ENCODE measurements at places on chromosomes 5 and 9.

DNA sequence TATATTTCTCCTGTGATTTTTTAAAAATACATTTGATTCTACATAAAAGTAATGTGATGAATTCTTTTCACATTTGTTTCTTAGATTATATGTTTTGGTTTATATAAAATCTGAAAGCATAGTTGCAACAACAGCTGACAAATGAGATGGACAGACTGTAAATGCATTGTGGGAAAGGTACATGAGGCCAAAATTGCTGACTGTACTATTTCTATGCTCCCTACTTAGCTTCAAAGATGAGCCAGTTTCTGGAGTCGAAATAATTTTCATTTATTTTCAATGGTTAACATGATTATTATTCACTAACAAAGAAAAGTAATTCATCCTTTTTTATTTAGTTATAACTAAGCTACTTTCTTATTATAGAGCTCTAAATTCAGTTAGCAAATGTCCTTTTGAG is 441.3 kb upstream of the CCNG1 start:
- no peak for DNase-seq

DNA sequence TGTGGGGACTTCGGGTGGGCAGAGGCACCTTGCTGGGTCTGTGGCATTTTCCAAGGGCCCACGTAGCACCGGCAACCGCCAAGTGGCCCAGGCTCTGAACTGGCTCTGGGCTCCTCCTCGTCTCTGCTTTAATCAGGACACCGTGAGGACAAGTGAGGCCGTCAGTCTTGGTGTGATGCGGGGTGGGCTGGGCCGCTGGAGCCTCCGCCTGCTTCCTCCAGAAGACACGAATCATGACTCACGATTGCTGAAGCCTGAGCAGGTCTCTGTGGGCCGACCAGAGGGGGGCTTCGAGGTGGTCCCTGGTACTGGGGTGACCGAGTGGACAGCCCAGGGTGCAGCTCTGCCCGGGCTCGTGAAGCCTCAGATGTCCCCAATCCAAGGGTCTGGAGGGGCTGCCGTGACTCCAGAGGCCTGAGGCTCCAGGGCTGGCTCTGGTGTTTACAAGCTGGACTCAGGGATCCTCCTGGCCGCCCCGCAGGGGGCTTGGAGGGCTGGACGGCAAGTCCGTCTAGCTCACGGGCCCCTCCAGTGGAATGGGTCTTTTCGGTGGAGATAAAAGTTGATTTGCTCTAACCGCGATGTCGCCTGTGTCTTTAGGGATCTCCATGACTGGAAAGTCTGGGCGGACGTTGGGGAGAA is 5.8 kb downstream of the DPP7 start:
- DNase-seq, result no peak

DNA sequence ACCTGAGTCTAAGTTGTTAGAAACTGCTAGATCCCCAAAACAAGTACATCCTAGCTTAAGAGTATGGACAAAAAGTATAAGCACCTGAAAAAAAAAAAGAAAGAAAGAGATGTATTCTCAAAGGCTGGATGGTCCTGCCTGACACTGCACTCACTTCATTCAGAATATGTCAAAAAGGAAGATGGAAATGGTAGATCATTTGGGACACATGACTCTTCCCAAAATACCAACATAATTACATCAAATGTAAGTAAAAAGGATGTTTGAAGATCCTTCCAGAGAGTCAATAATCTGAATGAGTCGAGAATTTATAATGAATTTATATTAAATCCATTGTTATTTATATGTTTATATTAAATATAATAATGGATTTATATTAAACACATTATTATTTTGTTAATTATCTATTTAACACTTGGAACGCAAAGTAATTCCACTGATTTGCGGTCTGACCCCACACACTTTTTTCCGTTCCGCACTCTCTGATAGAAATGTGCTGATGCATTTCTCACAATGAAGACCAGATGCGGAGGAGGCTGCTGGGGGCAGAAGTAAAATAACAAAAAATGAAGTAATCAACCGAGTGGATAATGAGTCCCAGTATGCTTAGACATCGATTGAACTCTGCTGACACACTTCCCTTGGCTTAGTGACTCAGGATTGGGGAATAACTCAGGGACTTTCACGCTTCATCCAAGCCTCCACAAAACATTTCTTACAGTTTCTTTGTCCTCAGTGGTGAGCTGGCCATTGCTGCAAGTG is 201.2 kb downstream of the ADAMTS12 start:
- DNase-seq, result no peak

- DNase-seq, result no peak
Observed at GRCh38 chr9:69582018-69582417, 90.2 kb downstream of the APBA1 start.

DNA sequence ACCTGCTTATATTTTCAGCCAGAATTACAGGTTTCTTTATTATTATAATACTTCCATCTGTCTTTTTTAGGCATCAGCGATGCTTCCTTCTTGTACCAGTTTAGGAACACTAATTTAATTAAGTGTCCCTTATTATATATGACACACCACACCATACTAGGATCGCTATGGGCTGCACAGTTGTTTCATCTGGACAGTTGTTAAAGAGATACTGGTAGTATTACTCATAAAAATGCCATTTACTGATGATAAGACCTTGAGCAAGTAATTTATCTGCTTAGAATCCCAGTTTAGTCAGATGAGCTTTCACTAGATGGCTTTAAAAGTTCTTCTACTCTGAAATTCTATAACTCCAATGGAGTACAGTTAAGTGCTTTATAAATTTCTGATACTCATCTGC is 17.1 kb downstream of the ARSK start:
- no peak for DNase-seq

DNA sequence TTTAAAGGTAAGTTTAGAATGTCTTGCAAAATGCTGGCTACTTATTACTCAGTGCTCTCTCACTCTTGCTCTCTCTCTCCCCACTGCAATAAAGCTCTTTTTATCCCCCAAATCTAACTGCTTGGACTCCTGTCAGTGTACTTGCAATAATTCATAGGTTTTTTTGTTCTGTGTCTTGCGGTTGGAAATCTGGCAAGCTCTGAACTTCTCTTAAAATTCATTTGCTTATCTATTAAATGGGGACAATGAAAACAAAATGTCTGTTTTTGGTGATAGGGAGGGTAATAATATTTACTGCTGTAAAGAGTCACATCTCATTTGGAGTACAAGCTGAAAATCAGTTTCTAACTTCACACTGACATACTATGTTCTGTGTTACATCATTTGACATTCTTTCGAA is 18.7 kb upstream of the OR13D1 start:
- no peak for DNase-seq

GRCh38 chr5:174427304-174427703 is 297.1 kb upstream of the MSX2 start:
- no peak for DNase-seq

GRCh38 chr5:120464627-120465435 is 731 bp downstream of the PRR16 start:
- DNase-seq, result no peak

DNA sequence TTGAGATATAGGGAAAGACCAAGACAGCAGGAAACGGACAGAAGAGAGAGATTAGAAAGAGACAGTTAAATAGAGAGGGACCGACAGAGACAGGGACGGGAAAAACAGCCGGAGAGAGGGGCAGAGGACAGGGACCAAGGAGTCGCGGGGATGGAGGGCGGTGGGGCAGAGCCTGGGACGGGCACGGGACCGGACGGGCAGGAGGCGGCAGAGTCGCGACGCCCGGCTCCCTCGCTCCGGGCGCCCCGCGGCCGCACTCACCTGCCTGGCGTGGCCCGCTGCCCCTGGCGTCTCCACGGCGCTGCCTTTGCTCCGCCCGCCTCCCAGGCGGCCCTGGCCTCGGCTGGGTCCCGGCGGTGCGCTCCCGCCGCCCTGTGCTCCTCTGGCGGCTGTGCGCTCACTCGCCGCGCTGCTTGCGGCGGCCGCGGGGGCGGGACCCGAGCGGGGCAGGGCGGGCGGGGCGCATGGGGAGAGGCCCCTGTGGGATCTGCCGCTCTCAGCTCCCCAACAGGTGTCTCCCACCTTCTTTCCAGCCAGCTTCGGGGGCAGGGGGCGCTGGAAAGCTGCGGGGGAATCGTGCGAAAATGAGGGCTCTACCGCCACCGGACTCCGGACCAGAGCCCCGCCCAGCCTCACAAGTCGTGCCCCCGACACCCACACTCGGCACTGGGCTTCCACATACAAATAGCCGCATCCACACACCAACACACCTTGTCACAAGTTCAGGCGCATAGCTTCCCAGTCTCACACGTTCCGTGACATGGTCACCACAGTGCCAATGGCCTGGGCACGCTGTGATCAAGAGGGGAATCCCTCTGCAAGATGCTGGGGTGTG is at the start of gene ARID3C:
TSS of gene ARID3C (minus strand) at position 411 of the 835 bp plus-strand sequence. CDS start 1,052 bp downstream, outside the sequence.
- no peak for DNase-seq

DNA sequence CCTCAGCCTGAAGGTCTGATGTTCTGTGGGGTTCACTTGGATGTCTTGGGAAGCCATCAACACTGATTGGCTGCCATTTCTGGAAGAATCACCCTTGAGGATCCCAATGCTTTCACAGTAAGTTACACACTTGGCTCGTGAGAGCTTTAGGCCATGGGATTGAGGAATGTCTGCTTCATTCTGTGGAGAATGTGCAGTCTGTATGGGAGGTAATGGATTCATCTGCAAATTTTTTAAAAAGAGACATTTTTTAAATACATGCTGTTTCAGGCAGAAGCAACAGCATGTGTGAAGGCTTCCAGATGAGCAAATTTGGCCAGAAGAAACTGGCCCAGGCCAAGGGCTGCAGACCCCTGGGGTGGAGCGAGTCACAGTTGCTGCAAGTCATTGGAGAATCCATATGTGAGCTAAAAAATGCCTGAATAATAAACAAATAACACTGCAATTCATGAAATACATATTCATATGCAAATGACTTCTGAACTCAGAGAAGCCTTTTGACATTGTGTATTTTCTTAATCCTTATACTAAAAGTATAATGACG is 146.3 kb upstream of the RASEF start:
- DNase-seq, result no peak

GRCh38 chr9:113601656-113602055 is 138.1 kb downstream of the RGS3 start:
- no peak for DNase-seq

GRCh38 chr5:88734191-88734640 is 148.8 kb downstream of the MEF2C start:
- no peak for DNase-seq

GRCh38 chr9:123372766-123373446 is 16.9 kb downstream of the CRB2 start:
- DNase-seq, result no peak

DNA sequence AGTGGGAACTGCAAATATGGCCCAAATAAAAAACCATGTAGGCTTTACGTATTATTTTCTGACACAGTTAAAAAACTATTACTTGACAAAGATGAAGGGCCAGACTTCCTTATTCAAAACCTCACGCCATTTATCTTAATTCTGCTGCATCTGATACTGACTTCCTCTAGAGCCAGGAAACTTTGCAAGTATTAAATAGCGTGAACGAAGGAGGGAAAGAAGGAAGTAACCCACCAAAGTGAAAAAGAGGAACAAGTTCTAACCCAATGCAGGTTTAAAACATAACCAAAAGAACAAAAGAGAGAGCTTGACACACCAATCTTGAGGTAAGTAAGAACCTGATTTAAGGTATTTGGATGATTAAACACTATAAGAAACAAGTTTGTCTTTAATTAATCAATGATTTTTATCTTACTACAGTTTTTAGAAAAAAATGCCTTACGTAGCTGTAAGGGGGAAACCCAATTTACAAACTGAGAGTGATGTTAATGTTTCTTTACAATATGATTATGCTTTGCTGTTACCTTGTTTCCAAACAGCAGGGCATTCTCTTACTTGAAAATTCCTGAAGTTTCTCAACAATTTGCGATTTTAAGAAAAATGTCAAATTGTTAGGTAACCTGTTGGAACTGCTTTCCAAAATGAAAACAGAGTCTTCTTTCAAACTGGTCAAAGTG is at the start of gene GAPT:
TSS of gene GAPT (plus strand) at position 220 of the 677 bp plus-strand sequence. CDS start 3,102 bp downstream, outside the sequence.
- DNase-seq, result no peak

DNA sequence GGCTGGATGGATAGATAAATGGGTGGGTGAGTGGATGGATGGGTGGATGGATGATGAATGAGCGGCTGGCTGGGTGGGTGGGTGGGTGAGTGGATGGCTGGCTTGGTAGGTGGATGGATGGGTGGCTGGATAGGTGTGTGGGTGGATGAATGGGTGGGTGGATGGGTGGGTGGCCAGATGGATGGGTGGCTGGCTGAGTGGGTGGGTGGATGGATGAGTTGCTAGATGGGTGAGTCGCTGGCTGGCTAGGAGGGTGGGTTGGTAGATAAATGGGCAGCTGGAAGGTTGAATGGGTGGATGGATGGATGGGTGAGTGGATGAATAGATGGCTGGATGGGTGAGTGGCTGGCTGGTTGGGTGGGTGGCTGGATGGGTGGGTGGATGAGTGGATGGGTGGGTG is 27.9 kb upstream of the CEP72 start:
- no peak for DNase-seq

- DNase-seq, result no peak
Observed at GRCh38 chr5:127909066-127909465, 174.5 kb upstream of the SLC12A2 start.

GRCh38 chr5:156096259-156096658 is 230.7 kb upstream of the SGCD start:
- no peak for DNase-seq

DNA sequence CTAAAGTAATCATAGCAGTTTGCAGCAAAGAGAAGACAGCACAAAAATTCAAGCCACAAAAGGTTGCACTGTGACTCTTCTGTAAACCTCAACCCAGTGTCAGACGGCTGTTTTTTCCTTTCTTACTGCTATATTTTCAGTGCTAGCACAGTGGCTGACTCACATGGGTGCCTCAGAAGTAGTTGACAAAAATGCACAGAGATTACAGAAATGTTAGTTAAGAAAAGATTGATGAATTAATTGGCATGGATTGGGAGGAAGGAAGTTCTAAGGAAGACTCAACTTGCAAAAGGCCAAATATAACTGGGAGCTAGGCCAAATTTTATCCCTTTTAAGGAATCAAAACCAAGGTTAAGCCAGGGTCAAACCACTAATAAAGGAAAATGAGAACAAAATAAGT is 43.7 kb upstream of the ITGA1 start:
- peak; percentile 66 for DNase-seq

DNA sequence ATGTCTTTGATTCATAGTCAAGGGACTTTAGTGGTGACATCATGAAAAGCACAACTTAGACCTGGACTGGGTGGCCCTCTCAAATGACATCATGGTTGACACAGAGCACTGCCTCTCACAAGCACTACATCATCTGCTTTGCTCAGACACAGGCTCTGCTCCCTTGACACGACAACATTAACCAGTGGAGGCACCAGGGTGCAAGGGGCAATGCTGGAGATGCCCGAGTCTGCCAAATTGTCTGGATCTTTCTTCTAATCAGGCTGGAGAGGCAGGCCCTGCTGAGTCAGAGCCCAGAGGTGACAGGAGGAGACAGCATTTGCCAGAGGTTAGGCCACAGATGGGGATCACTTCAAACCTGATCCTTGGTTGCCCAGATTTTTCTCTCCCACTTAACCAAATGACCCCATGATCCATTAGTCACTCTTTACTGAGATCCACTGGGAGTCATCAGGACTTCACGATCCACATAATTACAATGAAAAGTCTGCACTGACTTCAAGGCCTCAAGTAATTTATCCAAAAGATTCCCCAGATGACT is 174.4 kb downstream of the SLIT3 start:
- DNase-seq, result no peak
